IMR-90 (cell line): ENCODE measurements at places on chromosomes 3 and 15. TPM values are rescaled to one million over a fixed set of nuclear protein-coding genes. Genes with fewer than 3 reads are reported as not detected.

GRCh38 chr3:103977417-103977816, 1389.3 kb upstream of the ALCAM start:
- H3K4me1 ChIP-seq = no peaks in the 10 kb centered on the region
- no peak for DNase-seq
- no peak overlapping the region for H3K4me3 ChIP-seq

The GOLGA8T gene
- total RNA-seq = not detected in 2 replicates

DNA sequence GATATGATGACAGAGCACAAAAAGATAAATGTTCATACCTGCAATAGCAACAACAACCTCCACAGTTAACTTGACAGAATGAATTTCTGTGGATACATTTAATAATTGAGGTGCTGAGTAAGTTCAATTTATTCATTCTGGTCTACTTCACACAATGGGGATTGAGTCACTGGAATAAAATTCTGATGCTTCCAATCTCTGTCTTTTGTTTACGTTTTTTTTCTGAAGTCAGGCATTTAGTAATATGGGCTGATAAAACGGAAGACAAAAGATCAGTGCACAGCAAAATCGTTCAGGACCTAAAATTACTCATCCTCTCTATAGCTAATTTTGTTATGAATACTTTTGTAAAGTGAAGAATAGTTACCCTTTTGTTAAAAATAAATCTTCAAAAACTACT, 565.9 kb upstream of the CCDC54 start:
- no peaks in the 10 kb centered on the region for H3K27me3 ChIP-seq
- no peak overlapping the region for H3K4me3 ChIP-seq
- no peaks in the 10 kb centered on the region for H3K36me3 ChIP-seq
- no peak overlapping the region for H3K27ac ChIP-seq

- H3K27me3 ChIP-seq = peaks cover 18% of the 10 kb centered on the region
- no peak for DNase-seq
- no peaks in the 10 kb centered on the region for H3K36me3 ChIP-seq
- H3K27ac ChIP-seq = no peak overlapping the region
These were observed 160.6 kb upstream of the WNT5A start for GRCh38 chr3:55647670-55648069.

GRCh38 chr15:54917312-54917711, 279.4 kb downstream of the RSL24D1 start:
- no peak for DNase-seq
- no peak overlapping the region for H3K4me3 ChIP-seq
- no peak overlapping the region for H3K27ac ChIP-seq
- H3K27me3 ChIP-seq = no peaks in the 10 kb centered on the region
- H3K36me3 ChIP-seq = no peaks in the 10 kb centered on the region

DNA sequence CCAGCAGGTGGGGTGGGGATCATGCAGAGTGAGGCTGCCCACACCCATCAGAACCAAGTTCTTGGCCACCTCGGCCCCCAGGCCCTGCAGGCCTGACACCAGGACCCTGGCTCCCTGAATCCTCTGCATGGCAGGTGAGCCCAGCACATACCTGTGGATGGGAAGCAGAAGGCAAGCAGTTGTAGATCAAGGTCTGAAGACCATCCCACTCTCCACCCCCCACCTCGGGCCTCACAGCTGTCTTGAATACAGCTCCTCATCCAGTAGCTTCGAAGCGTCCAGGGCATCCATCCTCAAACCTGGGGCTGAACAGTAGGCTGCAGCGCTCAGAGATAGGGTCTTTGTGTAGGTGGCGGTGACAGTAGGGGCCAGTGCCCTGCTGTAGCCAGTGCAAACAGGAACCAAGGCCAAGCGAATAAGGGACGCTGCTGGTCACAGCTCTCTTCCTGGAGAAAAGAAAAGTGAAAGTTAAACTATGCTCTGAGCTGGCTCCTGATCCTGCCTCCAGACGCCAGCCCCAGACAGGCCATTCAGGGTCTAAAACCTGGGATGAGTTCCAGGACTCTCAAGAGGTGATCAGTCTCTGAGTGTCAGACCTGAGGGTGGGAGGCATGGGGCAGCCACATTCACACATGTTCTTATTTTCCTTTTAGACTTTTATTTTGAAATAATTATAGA, at the start of gene UBA7:
Gene UBA7, minus strand, starts transcription at position 457 of the 678 bp plus-strand sequence. Its CDS starts 166 bp downstream, at position 291.
- H3K4me1 ChIP-seq = peaks cover 8% of the 10 kb centered on the region
- peak within 1 kb of the TSS; percentile 93 for H3K27ac ChIP-seq
- peak; percentile 80 for DNase-seq
- no peaks in the 10 kb centered on the region for H3K27me3 ChIP-seq

- no peak overlapping the region for H3K4me3 ChIP-seq
- DNase-seq = no peak
- H3K4me1 ChIP-seq = no peaks in the 10 kb centered on the region; the same call in 1 of the 2 replicates
- no peak overlapping the region for H3K27ac ChIP-seq
- H3K36me3 ChIP-seq = no peaks in the 10 kb centered on the region
- no peaks in the 10 kb centered on the region for H3K27me3 ChIP-seq
These were observed 249.0 kb downstream of the NFKBIZ start for GRCh38 chr3:102098130-102098885.

The C3orf20 gene
- not detected in 2 replicates for total RNA-seq

GRCh38 chr3:46889381-46890110, 12.0 kb downstream of the PTH1R start:
- H3K27me3 ChIP-seq = peaks cover 65% of the 10 kb centered on the region
- no peaks in the 10 kb centered on the region for H3K36me3 ChIP-seq
- DNase-seq = no peak
- H3K4me1 ChIP-seq = no peaks in the 10 kb centered on the region; the same call in 1 of the 2 replicates
- no peak overlapping the region for H3K4me3 ChIP-seq
- H3K27ac ChIP-seq = no peak overlapping the region

DNA sequence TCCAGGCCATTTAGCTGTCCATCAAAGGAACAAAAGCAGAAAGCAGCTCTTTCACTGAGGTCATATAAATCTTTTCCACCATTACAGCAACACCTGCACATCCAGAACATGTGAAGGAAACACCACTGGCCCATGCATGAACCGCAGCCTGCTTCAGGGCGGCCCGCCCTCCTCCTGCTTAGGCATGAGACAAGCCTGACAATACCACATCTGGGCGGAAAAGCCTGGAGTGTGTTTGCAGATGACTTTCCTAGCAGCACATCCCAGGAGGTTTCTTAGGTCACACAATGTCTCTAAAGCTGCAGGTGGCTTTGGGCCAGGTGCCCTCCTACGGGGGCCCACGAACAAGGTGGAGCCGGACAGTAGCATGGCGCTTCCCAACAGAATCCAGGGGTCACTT, 19.6 kb downstream of the CYFIP1 start:
- peaks cover 21% of the 10 kb centered on the region for H3K4me1 ChIP-seq
- H3K27ac ChIP-seq = no peak overlapping the region
- H3K36me3 ChIP-seq = no peaks in the 10 kb centered on the region; the same call in 1 of the 2 replicates

DNA sequence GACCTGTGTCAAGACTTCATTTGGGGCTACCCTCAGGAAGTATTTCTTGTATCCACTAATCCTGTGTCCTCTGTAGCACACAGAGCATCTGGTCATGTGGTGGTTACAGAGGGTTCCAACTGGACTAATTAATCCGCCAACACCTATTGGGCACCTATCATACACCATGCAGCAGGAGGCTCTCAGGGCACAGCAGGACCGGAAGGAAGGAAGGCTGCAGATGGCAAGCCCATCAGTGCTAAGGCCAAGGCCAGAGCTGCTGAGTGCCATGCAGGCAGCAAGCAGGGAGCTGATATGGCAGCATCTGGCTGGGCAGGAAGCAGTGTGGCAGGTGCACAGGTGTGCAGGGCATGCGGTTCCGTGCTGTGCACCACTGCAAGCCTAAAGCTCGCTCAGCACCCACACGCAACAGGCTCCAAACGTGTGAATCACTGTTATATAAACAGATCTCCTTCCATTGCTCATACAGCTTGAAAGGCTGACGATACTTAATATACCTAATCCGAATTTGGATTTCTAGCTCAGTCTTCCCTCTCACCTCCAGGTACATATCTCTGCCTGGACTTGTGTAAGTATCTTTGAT, 64.4 kb upstream of the SNRPA1 start:
- H3K36me3 ChIP-seq = no peaks in the 10 kb centered on the region
- H3K27me3 ChIP-seq = peaks cover 6% of the 10 kb centered on the region
- peaks cover 2% of the 10 kb centered on the region; the same call in 1 of the 2 replicates for H3K4me1 ChIP-seq
- no peak overlapping the region for H3K27ac ChIP-seq
- no peak overlapping the region for H3K4me3 ChIP-seq
- peak; percentile 9 for DNase-seq

DNA sequence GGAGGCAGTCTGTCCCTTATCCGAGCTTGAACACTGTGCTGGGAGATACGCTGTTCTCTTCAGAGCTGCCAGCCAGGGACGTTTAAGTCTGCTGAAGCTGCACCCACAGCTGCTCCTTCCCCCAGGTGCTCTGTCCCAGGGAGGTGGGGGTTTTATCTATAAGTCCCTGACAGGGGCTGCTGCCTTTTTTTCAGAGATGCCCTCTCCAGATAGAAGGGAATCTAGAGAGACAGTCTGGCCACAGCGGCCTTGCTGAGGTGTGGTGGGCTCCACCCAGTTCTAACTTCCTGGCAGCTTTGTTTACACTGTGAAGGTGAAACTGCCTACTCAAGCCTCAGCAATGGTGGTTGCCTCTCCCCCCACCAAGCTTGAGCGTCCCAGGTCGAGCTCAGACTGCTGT, 319.9 kb upstream of the GRM7 start:
- H3K27me3 ChIP-seq = no peaks in the 10 kb centered on the region
- no peaks in the 10 kb centered on the region for H3K36me3 ChIP-seq
- H3K4me3 ChIP-seq = no peak overlapping the region
- no peaks in the 10 kb centered on the region for H3K4me1 ChIP-seq

DNA sequence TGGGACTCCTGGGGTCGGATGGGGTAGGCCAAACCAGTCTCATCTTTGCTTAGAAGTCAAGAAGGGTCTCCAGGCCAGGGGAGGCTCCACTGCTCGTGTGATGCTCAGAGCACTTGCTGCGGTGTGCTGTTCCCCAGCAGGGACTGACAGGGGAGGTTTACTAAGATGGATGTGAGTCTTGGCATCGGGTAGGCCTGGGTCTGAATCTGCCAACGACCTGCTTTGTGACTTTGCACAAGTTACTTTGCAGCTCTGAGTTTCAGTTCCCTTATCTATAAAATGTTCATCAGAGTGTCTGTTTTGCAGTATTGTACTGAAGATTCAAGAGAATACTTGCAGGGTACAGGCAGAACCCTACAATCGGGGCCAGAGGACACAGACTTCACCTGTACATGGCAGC, 17.3 kb upstream of the CDCP1 start:
- no peaks in the 10 kb centered on the region for H3K27me3 ChIP-seq
- no peak overlapping the region for H3K4me3 ChIP-seq
- H3K36me3 ChIP-seq = no peaks in the 10 kb centered on the region
- DNase-seq = no peak
- no peak overlapping the region for H3K27ac ChIP-seq

DNA sequence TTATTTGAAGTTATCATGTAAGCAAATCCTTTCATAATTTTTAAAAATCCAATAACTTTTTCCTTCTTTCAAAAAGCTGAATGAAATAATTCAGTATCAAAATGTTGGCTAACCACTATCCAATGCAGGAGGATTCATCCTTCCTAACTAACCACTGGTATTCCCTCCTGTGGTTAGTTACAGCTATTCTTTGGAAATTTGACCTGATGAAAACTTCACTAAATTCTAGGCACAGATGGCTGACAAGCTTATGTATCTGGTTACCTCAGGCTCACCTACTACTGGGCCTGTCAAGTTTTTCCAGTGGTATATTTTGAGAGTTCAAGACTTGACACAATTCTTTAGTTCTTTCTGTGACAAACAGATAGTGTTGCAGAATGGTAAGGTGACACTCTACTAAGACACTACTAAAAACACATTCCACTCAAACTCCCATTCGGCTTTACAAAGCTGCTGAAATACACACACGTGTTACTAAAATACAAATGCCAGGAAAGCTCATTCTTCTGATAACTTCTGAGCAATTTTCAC, 15.8 kb downstream of the NPTN start:
- peaks cover 2% of the 10 kb centered on the region for H3K4me1 ChIP-seq
- no peak overlapping the region for H3K4me3 ChIP-seq
- no peaks in the 10 kb centered on the region for H3K27me3 ChIP-seq
- H3K36me3 ChIP-seq = 0 out of 2 replicates have a peak, but pooled peaks cover 2% of the 10 kb centered on the region
- DNase-seq = no peak

DNA sequence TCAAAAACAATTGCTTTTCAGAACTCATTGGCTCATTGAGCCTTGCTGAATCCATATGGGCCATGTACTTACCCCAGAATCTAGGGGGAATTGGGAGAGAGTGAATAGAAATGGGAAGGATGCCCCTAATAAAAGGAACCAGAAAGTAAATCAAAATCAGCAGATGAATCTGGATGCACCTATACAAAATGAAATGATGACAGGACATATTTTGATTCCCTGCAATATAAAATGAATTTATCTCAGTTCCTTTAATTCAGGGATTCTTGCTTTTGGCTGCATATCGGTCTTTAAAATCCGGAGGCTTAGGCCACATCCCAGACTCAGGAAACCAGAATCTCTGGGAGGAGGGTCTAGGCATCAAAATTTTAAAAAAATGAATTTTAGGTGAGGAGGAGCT, 107.7 kb upstream of the NEO1 start:
- no peak overlapping the region for H3K4me3 ChIP-seq
- H3K4me1 ChIP-seq = no peaks in the 10 kb centered on the region
- H3K36me3 ChIP-seq = no peaks in the 10 kb centered on the region
- DNase-seq = no peak

DNA sequence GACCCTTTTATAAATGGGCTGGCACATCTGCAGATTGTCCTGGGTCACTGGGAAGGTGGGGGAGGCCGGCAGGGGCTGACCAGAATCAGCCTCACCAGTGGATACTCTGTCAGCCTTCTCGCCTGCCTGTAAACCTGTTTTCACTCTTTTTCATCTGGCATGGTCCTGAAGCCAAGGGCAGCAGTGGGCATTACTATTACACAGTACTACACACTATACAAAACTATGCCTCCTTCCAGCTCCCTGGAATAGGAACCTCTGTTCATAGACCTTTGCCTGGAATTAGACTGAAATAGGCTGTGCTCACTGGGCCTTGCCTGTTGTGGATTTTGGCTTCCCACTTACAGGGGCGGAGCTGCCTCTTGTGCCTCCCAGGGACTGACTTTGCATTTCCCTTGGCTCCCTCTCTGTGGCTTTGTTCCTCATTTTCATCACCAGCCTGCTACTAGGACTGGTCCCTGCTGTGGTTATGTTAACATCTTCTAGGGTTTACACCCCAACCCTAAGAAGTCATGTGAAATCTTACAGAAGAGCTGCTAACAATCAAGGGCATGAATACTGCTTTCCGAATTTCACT, 120.7 kb downstream of the FNDC3B start:
- peaks cover 10% of the 10 kb centered on the region for H3K4me1 ChIP-seq
- no peaks in the 10 kb centered on the region for H3K27me3 ChIP-seq
- no peak overlapping the region for H3K27ac ChIP-seq
- no peak for DNase-seq

DNA sequence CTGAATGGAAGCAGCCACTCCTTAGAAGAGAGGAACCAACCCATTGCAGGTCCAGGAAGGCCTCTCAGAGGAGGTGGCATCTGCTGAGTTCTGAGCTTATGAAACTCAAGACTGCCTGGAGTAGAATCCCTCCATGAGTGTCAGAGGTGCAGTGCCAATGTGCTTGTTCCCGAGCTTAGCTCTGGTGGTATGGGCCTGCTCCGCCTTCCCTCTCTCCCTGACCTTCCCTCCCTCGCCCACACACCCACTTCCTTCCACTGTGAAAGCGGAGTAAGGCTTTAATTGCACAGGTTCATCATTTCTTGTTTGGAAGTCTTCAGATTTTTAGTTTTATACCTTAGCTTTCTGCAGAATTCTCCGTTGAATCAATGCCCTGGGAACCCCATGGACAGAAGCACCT, 208.0 kb upstream of the BHLHE40 start:
- H3K36me3 ChIP-seq = no peaks in the 10 kb centered on the region
- DNase-seq = no peak
